ENCODE measurements at places on chromosomes 7 and 10.

DNA sequence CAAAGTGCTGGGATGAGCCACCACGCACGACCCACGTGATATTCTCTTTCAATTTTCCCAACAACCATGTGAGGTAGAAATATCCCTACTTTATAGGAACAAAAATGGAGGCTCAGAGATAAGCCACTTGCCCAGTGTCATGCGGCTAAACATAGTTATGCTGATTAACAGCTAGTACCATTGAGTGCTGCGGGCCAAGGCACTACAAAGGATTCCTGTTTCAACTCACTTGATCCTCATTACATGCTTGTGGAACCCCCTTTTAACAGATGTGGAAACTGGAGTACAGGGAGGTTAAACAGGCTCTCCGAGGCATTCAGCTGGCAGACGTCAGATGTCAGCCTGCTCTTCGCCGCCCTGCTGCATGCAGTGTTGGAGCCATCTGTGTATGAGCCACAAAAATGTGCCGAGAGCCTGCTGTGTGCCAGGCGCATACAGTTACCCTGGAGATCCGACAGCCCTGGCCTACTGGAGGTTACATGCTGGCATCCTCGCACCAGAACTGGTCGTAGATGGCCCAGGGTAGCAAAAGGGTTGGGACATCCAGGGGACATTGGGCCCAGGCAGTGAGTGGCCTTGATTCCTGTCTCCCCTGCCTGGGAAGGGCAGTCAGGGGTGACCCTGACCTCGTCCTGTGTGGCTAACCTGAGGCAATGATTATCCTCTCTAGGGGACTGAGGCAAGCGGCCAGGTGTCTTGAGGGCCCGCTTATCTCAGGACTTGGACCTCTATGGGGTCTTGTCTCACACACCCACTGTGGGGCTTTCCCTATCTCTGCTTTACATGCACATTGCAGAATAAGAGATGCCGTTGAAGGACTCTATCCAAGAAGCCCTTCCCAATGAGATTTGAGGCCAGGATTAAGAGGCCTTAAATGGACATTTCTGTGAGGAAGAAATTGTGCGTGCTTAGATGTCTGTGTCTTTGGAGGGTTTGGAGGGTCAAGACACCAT lies 18.5 kb upstream of the SRGN start:
- no peak for DNase-seq

DNA sequence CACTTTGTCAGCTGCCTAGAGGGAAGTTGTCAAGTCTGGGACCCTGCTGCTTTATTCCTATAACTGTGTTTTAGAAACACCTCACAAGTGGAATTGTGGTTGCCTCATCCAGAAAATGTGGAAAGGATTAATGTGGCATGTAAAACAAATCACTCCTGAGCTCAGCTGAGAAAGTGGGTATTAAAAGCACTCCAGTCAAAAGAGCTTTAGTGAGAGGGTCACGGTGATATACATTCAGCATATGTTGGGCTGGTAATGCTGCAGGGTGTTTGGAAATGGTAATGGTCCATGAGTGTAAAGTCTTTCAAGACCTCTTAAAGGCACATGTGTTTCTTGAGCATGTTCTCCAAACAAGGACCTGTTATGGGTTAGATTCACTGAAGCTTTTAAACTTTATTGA lies 318.2 kb upstream of the MEOX2 start:
- no peak for DNase-seq

GRCh38 chr10:97861097-97861750 lies 11.6 kb downstream of the GOLGA7B start:
- no peak for DNase-seq

DNA sequence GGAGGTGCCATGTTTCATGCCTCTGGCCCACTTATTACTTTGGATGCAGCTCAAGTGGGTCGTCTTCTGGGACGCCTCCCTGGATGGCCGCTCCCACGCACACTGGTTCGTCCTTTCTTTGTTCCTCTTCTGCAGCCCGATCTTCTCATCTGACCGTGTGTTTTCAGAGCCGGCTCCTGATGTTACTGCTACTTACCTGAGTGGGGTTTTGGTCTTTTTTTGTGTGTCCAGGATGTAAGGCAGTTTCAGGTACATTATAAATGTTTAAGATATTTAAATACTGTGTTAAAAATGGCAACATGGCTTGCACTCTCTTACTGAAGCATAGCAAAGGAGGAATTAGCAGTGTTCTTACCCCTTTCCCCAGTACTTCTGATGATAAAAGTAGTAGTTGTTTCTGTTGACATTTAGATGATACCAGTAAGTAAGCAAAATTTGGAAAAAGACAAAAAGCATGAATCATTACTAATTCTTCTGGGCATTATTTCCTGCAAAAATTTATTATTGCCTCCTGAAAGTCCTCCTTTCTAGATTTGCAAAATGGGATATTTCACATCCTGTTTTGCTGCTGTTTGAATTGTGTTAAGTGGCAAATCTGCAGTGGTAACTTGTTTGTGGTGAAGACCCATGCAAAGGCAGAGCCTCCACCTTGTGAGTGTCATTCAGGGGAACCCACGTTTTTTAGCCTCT lies 59.4 kb downstream of the SHH start:
- DNase-seq, result no peak

DNA sequence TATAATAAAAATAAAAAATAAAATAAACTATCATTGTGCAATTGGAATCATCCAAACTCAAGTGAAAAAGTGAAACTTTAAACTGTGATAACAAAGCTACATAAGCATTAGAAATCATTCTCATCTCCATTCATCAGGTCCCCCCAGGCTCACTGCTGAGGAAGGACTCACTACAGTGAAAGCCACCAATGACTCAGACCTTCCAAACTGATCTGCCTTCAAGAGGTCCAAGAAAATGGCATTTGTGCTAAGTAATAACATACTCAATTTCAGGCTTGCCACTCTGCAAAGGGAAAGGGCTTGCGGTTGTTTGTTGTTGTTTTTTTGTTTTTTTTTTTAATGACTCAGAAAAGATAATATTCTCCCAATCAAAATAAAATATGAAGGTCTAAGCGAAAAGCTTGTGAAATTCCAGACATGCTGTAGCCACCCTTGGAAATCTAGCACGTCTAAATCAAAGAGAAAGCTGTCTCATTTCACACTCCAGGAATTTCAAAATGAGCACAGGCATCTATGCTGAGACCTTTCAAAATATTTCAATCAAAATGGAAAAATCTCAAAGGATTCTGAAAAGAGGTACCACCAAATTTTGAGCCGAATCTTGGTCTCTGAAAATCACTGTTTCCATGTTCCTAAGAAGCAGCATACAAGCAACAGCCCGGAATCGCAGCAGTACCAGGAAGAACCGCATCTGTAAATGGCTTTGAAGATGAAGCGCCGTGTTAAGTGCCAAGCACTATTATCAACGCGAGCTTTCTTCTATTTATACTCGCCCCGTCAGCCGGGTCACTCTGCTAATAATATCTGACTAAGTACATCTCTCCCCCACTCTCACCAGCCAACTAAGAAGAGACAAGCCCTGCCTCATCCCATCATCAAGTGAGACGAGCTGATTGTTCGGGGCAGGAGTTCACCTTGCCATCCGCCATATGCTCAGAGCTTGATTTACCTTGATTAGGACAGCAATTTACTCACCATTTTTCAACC lies 13.5 kb downstream of the SFMBT2 start:
- no peak for DNase-seq

- peak; percentile 36 for DNase-seq
Observed at GRCh38 chr7:129779602-129780256, 168.2 kb downstream of the NRF1 start.

- no peak for DNase-seq
Observed at GRCh38 chr7:145850636-145851035, 266.0 kb upstream of the CNTNAP2 start.

DNA sequence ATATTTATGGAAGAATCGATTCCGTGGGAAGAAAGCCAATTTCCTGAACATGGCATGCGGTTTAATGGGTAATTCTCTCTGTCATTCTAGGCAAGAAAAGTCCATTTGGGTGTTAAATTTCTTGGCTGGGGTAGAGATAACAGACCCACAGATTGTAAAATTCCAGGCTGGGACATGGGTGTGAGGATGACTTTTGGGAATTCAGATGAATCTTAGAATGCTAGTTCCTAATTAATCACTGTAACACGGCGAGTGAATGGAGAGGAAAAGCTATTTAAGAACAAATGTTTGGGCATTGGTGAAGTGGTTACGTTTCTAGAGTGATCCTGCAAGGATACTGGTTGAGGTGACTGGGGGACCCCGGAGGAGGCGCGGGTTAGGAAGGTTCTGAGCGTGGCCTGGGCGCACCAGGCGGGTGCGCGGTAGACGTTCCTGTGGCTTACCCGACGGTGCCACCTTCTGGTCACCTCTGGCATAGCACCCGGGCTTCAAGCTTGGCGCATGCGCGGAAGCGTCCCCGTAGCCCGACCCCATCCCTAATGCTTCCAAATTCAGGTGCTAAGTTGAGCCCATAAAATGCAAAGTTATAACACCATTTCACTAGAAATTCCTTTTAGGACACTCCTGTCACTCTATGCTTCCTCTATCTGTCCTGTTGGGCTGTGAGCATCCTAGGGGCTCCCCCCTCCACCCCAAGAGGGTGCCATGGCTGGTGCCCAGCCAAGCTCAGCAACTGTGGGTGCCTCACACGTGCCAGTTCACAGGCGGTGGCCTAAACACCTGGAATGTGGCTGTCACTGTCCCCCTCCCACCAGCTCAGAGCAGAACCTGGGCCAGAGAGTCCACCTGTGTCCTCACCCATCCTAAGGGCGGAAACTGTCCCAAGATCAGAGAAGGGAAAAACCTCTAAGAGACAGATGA lies 104.4 kb downstream of the PTPRE start:
- peak; percentile 30 for DNase-seq

DNA sequence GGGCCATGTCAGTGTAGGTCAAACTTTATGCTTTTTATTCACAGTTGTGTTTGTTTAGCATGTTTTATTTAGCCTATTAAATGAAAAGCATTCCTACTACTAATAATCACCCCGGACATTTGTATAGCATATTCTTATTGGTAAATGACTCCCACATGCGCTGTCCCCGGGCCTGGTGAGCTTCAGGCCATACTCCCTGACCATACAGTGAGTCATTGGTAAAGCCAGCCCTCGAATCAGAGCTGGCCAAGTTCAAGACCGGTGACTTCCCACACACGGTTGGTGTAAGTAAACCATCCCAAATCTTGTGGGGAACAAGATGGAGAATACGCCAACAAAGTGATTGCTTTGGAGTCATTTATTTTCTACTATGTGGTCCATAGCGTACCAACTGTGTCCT lies 238.7 kb upstream of the TCF7L2 start:
- DNase-seq, result no peak

GRCh38 chr7:121545418-121545817 lies 149.3 kb upstream of the FAM3C start:
- DNase-seq, result no peak

- peak; percentile 96 for DNase-seq
Observed at GRCh38 chr7:76294344-76295024, 8.0 kb upstream of the HSPB1 start.

DNA sequence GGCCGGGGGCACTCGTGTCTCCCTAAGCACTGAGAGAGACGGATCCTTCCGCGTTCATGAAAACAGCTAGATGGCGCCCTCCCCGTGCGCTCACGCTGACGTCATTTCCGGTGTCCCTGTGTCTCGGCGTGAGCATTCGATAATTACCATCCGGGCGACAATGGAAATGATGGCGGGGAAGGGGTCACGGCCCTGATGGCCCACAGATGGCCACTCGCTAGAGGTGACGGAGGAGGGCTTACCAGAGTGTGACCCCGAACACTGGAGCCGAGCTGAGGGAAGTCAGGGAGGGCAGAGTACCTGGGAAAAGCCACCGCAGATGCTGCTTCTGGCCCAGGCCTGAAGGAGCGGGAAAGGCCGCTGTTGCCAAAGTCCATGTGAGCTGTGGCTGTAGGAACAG lies 222.9 kb downstream of the TCERG1L start:
- DNase-seq, result no peak

GRCh38 chr7:105219771-105220160 lies 169.0 kb downstream of the SRPK2 start:
- no peak for DNase-seq

- no peak for DNase-seq
Observed at GRCh38 chr7:99597762-99598501, at the start of gene TMEM225B. TSS of gene TMEM225B (plus strand) at chr7:99598267. CDS start at chr7:99604389, 6,122 bp downstream.

GRCh38 chr7:118511146-118511545 lies 286.6 kb downstream of the ANKRD7 start:
- DNase-seq, result no peak

DNA sequence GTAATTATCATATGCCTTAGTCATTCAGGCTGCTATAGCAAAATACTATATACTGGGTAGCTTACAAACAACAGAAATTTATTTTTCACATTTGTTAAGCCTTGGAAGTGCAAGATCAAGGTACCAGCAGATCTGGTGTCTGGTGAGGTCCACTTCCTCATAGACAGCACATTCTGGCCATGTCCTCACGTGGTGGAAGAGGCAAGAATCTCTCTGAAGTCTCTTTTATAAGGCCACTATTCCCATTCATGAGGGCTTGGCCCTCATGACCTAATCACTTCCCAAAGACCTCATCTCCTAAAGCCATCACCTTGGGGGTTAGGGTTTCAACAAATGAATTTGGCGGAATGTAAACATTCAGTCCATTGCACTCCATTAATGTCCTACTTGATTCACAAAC lies 137.5 kb upstream of the C1GALT1 start:
- no peak for DNase-seq

DNA sequence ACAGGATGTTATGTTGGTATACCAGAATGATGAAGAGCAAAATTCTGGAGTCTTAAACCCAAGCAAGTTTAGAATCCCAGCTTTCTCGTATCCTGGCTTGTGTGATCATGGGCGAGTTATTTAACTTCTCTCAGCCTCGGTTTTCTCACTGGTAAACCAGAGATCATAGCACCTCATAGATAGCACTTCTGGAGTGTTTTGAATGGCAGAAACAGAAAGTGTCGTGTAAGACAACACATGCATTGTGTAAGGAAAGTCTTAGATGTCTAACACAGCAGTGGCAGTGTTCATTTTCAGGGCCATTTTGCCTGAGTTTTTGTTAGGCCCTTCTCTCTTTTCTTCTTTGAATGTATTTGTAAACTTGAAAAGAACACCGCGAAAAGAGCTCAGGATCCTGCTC lies 465.1 kb downstream of the AUTS2 start:
- DNase-seq, result no peak

DNA sequence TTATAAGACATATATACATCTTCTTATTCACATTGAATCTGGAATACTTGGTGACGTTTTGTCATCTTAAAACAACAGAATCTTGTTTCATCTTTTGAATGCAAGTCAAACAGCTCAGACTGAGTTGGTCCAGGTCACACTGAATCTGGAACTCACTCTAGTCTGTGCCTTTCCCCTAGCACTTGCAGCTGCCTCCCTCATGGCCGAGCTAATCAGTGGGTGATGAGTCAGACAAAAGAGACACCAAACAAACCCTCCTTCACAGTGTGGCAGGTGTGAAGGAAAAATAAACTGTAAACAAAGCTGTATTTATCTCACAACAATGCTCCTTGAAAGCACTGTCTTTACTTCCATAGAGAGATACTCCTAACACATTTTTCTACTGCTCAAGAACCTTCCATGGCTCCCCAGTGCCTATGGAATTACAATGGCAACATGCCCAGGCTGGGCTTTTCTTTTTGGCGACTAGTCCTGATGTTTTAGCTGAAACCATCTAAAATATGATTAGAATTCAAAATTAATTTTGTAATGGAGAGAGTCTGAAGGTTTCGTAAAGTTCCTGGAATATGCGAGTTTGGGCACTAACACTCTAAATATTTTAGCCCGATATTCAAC lies 140.0 kb downstream of the ZNF365 start:
- DNase-seq, result no peak

- no peak for DNase-seq
Observed at GRCh38 chr10:79457256-79457785, 11.9 kb upstream of the ZCCHC24 start.

- no peak for DNase-seq
Observed at GRCh38 chr10:71979692-71980062, 15.5 kb downstream of the CHST3 start.

Data from NCI-H1092 (cell line).